Activated CD8-positive, alpha-beta T cell treated with anti-CD3 and anti-CD28 coated beads, Interleukin-2, amount 10 ng/mL, durations not matched to agents 7 days and 5 days (primary cell): ENCODE measurements at places on chromosomes 6 and 20. TPM values are rescaled to one million over a fixed set of nuclear protein-coding genes. Genes with fewer than 3 reads are reported as not detected.

GRCh38 chr20:33373735-33374605, 27.3 kb downstream of the CDK5RAP1 start:
- no peak for DNase-seq

DNA sequence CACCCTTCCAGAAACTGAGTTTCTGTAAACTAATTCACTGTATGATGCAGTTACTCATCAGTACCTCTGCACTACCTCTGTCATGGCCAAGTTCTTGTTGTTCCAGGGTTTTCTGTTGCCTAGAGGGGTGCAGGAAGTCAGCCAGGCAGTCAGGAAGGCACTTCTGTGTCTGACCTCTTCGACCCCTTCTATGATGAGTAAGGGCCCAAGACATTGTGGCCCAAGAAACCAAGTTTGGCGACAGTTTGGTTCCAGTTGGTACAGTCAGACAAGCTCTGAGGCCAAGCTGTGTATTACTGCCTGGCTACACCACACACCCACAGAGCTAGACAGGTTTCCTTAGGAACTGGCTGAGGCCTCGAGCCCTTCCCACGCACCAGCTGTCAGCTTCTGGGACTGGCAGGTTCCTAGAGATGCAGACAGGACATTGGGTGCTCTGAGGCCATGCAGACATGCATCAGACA, 41.2 kb downstream of the TRAF3IP2 start:
- peak; percentile 18 for DNase-seq

DNA sequence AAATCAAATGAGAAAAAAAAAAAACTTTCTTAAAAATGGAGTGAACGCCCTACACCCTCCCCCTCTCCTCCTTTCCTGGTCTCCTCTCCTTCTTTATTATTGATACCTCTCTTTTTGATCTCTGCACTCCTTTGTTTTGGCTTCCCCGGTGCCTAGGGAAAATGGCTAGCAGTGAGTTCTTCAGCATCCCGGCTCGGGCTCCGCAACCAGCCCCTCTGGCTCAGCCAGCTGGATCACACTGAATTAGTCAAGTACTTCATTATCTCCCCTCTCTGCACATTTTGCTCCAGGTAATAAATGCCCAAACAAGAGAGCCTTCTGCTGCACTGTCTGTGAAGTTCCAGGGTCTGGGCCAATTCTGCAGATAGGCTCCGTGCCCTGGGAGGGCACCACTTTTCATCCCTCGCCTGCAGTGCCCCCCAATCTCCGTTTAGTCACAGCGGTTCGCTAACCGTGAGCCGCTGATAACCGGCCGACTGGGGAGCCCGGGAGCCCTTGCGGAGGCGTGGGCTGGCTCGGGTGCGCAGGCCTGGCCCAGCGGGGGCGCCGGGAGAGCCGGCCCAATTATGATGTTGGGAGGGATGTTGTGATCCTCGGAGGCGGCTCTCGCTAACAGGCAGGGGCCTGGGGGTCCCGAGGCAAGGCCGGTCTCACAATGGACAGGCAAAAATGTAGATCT, 301.9 kb downstream of the TFAP2A start:
- DNase-seq = no peak

The DSP gene
- 0.08 TPM for total RNA-seq

The SLC17A3 gene
- 0.21 TPM for total RNA-seq

The GABRR2 gene
- 0.18 TPM for total RNA-seq

The PXMP4 gene
- total RNA-seq = 17.7 TPM

The FLRT3 gene
- not detected for total RNA-seq
